ENCODE measurements at places on chromosomes 4 and X.

DNA sequence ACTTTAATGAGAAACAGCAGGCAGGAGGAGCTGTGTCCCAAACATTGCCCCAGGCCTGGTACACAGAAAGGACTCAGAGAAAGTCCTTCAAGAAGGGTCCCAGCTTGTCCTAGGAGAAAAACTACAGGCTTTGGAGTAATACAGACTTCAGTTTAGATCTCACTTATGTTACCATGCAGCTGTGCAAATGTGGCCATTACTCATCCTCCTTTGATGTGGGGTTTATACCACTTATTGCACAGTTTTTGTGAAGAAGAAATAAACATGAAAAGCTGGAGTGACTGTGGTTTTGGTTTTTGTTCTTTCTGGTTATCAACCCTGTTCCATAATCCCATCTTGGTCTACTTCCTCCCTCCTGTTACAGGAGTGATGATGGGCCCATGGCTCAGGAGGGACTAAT is 8.1 kb upstream of the CYTL1 start:
- no peak for DNase-seq

DNA sequence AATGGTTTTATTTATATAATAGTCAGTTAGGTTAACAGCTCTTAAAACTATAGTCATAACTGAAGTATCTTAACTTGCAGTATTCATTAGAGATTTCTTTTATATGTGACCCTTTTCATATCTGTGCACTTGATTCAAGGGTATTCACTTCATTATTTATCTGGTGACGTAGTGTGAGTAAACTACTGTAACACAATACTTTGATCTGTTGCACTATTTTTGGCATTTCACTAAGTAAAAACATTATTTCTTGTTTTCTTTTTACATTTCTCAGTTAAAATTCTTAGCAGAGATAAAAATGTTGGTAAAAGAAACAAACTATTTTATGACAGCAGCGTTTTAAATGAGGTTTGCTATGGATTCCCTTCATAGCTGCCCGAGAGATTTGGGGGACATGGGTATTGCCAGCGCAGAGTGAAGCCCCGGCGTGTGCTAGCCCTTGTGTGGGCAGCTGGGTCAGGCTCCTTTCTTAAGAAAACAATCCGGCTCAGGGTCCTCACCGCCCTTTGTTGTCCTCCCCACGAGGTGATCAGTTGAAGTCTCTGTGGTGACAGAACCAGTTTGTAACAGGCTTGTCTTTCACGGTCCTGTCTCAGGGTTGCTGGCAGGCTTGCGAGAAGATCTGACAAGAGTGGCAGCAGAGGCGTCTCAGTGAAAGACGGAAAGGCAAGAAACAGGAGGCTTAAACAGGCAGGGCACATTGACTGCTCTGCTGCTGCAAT is 293.4 kb downstream of the BMPR1B start:
- DNase-seq = no peak

- no peak for DNase-seq
Measured at GRCh38 chr4:130478406-130478805, 1382.5 kb downstream of the C4orf33 start.

- no peak for DNase-seq
Measured at GRCh38 chr4:138255917-138256597, 13.9 kb upstream of the SLC7A11 start.

DNA sequence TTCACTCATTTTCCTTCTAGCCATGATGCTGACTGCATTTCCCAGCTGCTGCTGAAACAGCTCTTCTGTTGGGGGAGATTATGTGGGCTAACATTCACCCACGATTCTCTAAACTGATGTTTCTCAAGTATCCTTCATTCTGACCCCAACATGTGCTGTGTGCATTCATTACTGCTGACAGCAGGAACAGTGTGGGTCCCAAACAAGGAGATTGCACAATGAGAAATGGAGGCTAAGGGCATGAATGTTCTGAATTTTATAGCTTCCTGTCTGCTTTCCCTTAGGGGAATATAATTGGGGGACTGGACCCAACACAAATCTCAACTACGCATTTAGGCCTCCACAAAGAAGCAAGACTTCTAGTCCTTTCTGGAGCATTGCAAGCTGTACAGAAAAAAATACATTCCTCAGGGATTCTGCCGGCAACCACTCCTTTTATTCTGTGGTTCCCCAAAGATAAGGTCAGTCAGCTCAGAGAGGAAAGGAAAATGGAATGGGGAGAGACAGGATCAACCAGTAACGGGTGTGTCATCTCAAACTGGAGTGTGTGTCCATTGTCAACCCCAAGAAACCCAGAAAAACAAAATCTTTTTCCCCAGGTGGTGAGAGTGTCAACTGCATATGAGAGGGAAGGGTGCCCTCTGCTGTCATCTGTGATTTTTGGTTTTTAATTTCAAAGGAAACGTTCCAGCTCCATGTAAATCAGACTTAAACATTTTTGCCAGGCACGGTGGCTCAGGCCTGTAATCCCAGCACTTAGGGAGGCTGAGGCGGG is 81.5 kb upstream of the EGFL6 start:
- DNase-seq = peak; percentile 70

DNA sequence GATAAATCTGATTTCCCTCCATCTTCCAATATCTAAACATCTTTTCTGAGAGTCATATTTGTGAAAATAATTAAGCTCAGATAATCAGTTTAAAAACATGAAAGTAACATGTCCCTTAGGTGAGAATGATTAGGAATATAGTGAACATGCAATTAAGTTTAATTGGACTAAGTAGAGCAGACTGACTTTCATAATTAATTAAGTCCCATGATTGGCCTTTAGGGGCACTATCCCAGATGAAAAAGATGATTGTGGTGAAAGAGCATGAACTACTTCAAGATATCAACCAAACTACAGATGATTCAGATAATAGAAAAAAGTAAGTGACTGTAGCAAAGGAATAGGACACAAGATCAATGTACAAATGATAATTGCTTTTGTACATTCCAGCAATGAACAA is 758.8 kb downstream of the STIM2 start:
- no peak for DNase-seq

GRCh38 chrX:9471571-9471985 is 6.7 kb downstream of the TBL1X start:
- no peak for DNase-seq

DNA sequence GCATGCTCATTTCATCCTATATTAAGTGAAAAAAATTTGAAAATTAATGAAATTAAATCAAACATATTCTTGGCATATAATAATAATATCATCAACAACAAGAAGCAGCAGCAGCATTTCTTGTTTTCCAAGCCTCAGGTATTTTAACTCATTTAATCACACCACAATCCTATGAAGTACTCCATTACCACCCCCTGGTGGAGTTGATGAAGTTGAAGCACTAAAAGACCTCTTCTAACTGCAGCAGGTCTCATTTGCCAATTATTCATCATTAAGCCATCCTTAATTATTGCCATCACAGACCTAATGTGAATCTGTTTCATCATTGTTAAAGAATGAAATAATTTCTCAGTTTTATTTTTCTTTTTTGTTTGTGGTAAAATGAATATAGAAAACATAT is 801.4 kb upstream of the GRID2 start:
- DNase-seq = no peak

- DNase-seq = no peak
Measured at GRCh38 chrX:8981723-8982122, 52.2 kb downstream of the FAM9B start.

- no peak for DNase-seq
Measured at GRCh38 chr4:186659935-186660334, 63.7 kb downstream of the FAT1 start.

DNA sequence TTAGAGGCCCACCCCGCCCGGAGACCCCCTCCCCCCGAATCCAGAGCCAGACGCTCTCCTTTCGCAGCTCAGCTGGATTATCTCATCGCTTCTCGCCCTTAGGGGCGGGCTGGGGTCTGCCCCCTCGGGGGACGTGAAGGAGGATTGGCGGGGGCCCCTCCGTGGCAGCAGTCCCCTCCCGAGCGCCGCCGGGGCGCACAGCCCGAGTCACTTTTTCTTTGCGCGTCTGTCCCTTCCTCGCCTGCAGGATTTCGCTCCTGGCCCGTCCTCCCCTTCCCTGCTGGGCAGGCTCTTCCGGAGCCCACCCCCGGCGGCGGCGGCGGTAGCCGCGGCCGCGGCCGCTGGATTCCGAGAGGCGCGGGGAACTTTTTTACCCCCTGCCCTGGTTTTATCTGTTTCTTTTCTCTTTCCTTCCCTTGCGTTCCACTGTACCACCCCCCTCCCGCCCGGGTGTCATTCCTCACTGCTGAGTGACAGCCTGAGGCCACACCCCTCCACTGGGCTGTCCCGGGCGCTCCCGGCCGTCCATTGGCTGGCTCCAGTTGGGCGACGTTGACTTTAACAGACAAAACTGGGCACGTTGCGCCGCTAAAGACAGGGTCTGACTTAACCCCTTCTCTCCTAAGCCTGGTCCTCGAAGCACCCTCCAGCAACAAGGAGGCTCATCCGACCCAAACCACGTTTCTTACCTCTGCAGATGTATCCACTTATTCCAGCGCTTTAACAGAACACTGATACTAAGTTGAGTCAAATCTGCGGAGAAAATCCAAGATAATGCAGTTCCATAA is 492 bp upstream of the NKX3-2 start:
- DNase-seq = peak; percentile 88

GRCh38 chrX:2665387-2666304 is 25.4 kb upstream of the CD99 start:
- DNase-seq = no peak

- no peak for DNase-seq
Measured at GRCh38 chr4:169159624-169160171, 111.1 kb downstream of the SH3RF1 start.

DNA sequence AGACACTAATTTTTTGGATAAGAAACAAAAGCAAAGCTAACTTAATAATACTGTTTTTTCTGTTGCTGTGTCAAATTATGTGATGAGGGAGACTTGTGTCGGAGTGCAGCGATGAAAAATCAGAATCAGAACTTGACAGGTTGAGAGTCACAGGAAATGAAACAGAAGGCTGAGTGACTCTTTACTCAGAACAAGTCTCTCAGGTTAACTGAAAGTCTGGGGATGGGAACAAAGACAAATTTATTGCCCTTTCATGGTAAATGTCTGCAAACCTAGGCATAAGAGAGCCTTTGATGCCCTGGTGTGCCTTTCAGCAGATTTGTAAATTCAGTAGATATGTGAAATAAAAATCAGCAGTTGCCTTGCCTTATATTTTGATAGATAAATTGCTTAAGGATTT is 96.0 kb downstream of the ADGRL3 start:
- no peak for DNase-seq

GRCh38 chrX:119041175-119041574 is 31.6 kb upstream of the CT47C1 start:
- DNase-seq = peak; percentile 51

GRCh38 chrX:57519578-57520118 is 72.2 kb upstream of the ZXDB start:
- DNase-seq = no peak

DNA sequence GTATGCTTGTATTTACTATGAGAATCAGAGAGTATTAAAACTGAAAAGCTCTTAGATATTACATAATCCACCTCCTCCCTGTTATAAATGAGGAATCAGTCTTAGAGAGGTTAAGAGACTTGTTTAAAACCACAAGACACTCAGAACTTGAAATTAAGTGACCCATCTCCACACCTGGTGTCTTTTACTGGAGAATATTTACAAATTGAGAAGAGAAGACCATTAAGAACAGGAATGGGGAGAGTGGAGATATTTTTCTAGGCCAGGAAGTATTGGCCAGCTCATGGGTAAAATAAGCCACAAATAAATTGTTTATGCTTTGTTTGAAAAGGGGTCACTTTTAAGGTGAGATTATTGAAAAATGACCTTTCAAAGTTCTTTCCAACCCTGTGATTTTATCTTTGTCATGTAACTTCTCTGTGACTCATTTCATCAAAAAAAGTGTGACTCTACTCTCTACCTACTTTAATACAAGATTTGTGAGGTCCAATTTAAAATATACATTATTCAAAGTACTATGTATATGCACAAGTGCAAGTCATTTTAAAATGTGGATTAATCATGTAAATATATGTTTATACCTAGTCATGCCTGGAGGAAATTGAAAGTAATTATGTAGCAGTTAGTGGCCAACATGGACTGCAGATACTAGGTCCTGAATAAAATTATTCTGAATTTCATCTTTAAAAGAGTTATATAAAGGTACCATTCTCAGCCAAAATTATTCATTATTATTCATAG is 15.9 kb upstream of the COX7B2 start:
- no peak for DNase-seq

GRCh38 chr4:158873795-158874401 is 105.1 kb downstream of the FNIP2 start:
- DNase-seq = no peak

DNA sequence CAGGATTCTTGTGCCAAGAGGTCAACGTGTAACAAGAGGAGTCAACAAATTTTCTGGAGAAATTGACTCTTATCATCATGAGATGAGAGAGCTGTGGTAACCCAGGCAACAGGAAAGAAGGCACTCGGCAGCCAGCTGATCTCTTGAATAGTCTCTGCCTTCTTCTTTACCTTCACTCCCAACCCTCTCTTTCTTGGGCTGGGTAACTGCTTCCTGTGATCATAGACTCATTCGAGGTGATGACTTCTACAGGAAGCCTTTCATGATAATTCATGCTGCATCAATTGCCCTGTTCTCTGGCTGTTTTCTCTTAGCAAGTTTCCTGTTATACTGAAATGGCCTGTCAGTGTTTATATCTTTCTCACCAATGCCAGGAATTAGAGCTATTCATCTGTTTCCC is 70.8 kb upstream of the FSTL5 start:
- DNase-seq = no peak

GRCh38 chrX:7953446-7953845 is 26.2 kb upstream of the PNPLA4 start:
- no peak for DNase-seq

DNA sequence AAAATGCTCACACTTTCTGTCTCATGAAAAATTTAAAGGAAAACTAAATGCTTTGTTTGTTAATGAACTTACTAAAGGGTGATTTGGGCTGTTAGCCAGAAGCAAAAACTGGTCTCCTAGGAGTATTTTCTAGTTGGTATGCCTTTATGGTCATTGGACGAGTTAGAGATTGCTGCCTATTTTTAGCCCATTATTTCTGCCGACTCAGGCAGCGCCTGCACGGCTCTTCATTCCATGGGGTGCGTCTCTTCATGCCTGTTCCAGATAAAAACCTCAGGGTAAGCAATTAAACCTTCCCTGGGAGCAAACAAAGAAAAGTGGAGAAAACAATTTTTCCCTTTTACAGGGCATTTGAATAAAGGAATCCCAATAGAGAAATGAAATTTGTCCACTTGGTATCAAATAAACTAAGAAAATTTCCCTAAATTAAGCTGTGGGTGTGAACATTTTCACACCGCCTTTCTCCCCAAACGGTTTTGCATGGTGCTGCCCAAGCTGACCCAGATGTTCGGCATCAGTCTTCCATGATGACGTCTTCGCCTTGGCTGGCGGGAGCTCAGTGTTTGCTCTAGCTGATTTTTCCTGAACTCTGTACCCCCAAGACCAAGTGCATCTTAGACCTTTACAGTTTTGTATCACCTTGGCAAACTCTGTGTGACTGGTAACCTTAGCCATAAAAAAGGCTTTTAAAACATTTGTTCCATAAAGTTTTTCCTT is 61.7 kb upstream of the ADGRG2 start:
- no peak for DNase-seq

GRCh38 chrX:41086627-41086932 is 1.3 kb downstream of the USP9X start:
- no peak for DNase-seq
